Dorsolateral prefrontal cortex (tissue), 122 donors: ENCODE measurements at places on chromosomes 3 and 15. TPM values are rescaled to one million over a fixed set of nuclear protein-coding genes. Genes with fewer than 3 reads are reported as not detected.

Gene PCCB
- 69.1 TPM for total RNA-seq

Gene ACTRT3
- total RNA-seq: 2.1 TPM

Gene LRRC31
- total RNA-seq: not detected

Gene NRG4
- 20.8 TPM for total RNA-seq

Gene CCR2
- total RNA-seq: not detected
